Activated CD8-positive, alpha-beta memory T cell treated with anti-CD3 and anti-CD28 coated beads for 4 hours (primary cell): ENCODE measurements at places on chromosomes 16 and 17.

DNA sequence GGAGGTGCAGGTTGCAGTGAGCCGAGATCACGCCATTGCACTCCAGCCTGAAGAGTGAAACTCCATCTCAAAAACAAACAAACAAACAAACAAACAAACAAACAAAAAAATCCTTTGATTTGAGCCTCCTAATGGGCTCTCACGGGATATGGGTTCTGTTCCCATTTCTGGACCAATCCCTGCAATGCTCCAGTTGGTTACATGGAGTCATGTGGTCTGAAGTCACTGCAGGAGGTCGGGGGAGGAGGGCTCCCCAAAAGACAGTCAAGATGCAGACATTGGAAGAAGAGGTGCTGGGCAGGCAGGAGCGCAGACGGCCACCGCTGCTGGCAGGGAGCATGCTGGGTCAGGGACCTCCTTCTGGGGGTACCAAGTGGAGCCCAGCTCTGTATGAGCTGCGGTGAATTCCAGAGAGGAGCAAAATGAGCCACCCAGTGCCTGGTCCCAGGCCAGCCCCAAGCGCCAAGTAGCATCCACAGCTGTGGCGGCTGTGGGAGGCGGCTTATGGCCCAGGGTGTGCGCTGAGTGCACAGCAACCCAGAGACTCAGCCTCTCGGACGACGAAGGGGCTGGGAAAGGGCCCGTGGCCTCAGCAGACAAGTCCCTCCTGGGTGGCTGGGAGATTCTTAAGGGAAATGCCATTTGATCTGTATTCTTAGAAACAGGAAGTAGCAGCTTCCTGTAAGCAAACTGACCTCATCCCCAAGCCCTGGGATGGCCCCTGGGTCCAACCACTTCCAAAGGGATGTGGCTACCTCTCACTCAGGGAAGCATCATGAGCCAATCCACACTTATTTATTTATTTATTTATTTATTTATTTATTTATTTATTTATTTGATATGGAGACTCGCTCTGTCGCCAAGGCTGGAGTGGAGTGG is 19.6 kb upstream of the ATP2A3 start:
- no peak for DNase-seq

GRCh38 chr16:70428178-70428998 is 10.5 kb downstream of the ST3GAL2 start:
- DNase-seq = peak; percentile 29

GRCh38 chr17:55410722-55411462 is 10.7 kb downstream of the MMD start:
- no peak for DNase-seq

GRCh38 chr17:19269106-19269505 is 31.9 kb downstream of the EPN2 start:
- DNase-seq = no peak

GRCh38 chr17:68352041-68352440 is 60.7 kb downstream of the ARSG start:
- no peak for DNase-seq

GRCh38 chr17:82973456-82974135 is 105.8 kb upstream of the METRNL start:
- DNase-seq = no peak

GRCh38 chr17:47640076-47640475 is 9.6 kb upstream of the KPNB1 start:
- DNase-seq = no peak

DNA sequence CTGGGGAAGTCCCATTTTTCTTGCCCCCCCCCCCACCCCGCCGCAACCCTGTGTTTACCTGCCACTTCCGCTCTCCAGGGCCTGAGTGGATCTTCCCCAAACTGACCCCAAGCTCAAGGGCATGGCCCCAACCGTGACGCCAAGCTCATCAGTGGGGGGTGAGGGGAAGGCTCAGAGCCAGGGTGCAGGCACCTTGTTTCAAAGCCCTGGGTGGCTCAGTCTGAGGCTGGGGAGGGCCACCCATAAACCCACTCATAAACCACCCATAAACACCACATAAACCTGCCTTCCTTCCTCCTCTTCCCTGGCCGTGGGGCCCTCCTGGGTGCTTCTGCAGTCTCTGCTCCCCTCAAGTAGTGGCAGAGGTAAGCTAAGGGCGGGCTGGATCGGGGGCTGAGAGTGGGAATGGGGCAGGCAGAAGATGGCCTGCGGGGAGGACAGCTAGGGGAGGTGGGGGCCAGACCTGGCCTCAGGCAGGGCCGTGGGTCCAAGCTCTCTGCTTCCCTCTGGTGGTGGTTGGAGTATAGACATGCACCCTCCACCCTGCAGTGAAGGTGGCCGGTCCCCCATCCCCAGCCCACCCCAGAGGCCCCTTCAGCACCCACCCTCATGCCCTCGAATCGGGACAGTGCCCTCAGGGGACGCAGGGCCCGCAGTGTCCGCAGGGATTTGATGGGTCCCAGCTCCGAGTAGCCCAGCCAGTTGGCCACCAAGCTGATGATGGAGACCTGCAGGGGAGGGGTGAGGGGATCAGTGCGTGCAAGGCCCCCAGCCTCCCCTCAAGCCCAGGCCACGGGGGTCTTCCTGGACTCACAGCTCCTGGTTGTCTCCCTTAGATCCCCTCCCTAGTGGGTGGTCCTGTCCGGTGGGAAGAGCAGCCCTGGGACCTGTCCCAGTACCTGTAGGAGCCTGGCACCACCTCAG is 14.6 kb upstream of the CD79B start:
- no peak for DNase-seq

DNA sequence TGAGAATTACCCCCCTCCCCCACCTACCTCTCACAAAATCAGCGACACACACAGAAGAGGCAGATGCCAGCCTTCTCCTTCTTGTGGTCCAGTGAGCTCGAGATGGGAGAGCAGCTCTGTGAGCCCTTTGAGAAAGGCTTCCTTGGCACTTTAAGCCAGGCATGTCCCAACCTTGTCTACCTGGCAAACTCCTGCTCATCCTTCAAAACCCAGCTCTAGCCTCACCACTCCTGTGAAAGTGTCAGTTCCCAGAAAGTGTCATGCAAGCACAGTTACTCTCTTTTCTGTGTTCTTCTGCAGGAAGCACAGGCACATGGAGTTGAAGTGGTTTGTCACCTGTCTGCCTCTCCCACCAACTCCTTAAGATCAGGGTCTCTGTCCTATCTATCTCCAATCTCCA is 1.6 kb downstream of the TMEM98 start:
- DNase-seq = no peak

GRCh38 chr16:74862743-74863244 is 88.2 kb upstream of the FA2H start:
- DNase-seq = no peak

DNA sequence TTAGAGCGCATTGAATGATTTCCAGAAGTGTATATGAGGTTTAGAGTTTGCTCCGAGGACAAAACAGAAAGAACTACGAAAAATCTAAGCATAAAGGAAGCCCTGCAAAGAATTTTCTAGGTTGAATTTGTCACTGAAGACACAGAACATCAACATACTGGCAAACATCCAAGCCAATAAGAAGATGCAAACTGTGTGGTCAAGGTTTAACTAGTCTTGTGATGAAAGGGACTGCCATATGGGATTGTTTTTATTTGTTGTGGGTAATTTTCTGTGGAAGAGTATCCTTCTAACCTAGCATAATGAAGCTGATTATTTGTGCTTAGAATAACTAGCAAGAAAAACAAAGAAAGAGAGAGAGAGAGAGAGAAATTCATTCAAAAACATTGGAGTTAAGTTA is 492.0 kb upstream of the ERCC4 start:
- DNase-seq = no peak

GRCh38 chr16:70391881-70392481 is 45.3 kb downstream of the DDX19A start:
- DNase-seq = no peak

DNA sequence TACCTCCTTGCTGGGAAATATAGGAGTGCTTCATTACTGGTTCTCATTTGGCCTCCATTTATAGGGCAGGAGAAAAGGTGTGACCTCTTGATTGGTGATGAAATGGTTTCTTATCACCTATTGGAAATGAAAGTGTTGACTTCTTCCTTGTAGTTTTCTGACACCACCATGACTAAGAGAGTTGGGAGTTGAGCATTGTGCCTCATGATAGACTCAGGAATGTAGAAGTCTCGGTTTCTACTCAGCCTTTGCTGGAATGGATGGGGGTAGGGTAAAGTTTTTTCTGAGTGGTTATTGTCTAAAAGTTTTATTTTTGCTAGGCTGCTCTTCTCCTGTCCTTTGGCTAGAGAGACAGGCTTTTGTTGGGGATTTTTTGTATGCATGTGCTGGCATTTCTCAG is 117.4 kb downstream of the PHKB start:
- DNase-seq = no peak

- DNase-seq = no peak
Observed at GRCh38 chr16:86625821-86626220, 47.5 kb downstream of the FOXL1 start.

DNA sequence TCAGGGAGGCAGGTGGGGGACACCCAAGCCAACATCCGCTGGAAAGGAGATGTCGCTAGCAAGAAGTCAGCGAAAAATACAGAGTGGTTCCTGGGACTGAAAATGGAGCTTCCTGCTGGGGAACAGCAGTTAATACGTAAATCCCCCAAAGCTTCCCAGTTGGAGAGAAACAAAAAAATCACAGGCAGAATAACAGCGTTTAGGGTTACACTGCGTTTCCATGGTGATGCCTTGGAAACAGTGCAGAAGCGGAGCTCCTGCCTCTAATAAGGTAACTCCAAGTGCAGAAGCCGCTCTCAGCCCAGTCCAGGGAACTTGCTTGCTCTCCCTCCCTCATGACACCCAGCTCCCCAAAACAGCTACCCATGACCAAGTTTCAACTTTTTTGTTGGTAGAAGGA is 73.4 kb downstream of the PLD6 start:
- no peak for DNase-seq

DNA sequence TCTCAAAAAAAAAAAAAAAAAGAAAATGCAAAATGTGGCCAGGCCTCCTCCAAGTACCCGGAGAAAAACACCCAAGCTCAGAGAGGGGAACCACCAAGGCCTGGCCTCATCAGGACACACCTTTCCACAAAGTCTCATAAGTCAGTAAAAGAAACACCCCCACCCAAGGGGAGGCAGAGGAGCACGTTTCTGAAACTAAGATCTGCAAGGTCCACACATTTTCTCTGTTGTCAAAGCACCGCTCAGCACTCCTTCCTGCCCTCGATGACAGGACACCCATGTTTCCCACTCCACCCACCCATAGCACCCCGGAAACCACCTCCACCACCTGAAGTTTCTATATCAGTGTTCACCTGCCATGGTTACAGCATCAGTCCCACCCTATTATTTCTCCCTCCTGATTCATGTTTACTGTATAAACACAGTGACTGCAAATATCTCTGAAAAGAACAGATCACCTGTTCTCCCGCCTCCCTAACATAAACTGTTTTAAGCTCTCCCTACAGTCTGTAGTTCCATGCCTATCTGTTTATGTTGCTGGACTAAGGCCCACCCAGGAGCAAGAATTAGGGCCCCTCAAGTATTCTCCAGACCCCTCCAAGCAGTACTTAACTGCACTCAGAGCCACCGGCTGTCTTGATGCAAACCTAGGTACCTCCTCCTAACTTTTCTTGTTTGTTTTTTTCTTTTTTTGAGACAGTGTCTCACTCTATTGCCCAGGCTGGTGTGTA is 2.0 kb downstream of the CORO7 start:
- peak; percentile 58 for DNase-seq

GRCh38 chr17:70107441-70107840 is 32.4 kb downstream of the KCNJ16 start:
- no peak for DNase-seq

DNA sequence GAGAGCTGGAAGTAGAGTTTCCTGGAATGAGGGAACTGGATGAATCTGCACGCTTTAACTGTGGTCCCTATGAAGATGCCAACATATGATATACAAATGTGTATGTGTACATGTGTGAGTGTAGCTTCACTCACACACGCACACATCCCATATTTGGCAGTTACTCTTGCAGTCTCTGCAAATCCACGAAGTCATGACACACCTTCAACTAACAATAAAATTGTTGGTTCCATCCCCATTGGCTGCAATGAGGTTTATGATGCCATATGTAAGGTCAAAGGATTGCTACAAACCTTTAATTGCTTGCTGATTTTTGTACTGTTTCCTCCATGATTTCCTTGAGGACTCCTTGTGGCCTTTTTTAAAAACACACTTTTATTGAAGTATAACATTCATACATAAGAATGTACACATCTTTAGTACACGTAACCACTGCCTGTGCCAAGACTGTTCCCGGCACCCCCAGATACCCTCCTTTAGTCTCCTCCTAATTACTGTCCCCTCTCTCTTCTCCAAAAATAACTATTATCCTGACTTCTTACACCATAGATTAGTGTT is 22.0 kb downstream of the MYO1D start:
- no peak for DNase-seq

DNA sequence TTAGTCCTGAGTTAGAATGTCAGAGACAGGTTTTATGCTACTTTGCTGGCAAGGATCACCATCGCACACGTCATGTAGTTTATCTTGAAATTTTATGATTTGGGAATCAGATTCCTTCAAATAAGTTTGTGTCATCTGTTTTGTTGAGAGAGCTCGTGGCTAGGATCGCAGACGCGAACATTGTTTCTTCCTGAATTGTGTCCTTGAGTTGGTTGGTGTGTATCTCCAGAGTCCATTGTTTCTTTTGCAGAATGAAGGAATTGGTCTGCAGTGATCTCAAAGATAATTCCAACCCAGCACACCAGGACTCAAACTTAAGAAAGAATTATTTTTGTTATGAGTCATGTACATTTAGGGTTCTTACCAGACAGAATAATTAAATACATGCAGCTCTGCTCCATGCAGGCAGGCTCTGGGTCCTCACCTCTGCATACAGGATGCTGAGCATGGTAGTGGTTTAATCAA is 51.6 kb downstream of the PRKCA start:
- DNase-seq = no peak

GRCh38 chr17:12406623-12407215 is 259.0 kb upstream of the MYOCD start:
- DNase-seq = no peak

- peak; percentile 81 for DNase-seq
Observed at GRCh38 chr17:7851438-7852261, 3.2 kb upstream of the TMEM88 start.

- DNase-seq = no peak
Observed at GRCh38 chr17:79223953-79224352, 149.3 kb downstream of the ENGASE start.

- no peak for DNase-seq
Observed at GRCh38 chr16:3170440-3171180, 17.4 kb upstream of the OR1F1 start.

DNA sequence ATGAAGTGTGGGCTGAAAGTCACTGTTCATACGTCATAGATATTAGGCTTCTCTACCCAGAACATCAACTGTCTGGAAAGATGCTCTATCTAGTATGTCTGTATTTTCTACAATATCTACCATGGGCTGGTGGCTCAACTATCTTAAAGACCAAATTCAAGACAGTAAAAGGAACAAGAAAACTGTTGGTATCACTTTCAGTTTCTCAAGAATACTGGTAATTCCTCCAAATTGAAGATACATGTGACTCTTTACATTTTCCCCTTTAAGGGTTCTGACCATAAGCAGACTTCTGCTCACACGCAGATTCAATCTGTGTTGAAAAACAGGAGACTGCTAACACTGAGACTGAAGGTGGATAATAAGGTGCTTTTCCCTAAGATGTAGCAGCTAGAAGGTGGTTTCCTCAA is 24.2 kb downstream of the XPO6 start:
- DNase-seq = no peak
